ENCODE measurements at places on chromosomes 11 and 22.

- DNase-seq = no peak
These were observed 81.8 kb downstream of the SFI1 start for GRCh38 chr22:31578171-31578570.

GRCh38 chr11:87255589-87255988, 217.9 kb downstream of the TMEM135 start:
- no peak for DNase-seq

- DNase-seq = peak; percentile 35
These were observed 59.2 kb downstream of the SLC35F2 start for GRCh38 chr11:107799218-107799859.

DNA sequence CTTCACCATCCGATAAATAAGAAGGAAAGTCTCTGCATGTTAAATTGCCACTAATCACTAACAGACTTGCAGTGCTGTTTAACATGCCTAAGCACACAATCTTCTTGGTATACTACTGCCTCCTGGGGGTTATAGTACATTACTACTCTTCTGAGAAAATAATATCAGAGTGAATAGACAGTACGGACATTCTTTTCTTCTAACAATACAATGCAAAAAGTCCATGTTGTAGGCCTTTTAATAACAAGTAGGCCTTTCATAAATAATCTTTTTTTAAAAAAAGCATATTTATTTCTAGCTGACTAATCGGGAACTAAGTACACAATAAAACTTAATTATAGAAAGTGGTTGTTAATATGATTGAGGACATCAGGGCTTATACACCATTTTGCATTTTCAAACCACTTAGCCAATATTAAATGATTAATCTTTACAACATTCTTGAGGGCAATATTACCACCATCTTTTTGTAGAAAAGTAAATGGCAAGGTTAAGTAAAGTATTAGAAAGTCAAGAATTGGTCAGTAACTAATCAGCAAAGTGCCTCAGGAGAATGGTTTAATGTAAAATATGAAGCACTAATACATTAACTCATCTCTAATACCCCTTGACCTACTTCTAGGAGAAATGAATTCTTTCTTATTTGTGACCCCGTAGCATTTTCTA, 84.7 kb downstream of the TTC28 start:
- DNase-seq = no peak

DNA sequence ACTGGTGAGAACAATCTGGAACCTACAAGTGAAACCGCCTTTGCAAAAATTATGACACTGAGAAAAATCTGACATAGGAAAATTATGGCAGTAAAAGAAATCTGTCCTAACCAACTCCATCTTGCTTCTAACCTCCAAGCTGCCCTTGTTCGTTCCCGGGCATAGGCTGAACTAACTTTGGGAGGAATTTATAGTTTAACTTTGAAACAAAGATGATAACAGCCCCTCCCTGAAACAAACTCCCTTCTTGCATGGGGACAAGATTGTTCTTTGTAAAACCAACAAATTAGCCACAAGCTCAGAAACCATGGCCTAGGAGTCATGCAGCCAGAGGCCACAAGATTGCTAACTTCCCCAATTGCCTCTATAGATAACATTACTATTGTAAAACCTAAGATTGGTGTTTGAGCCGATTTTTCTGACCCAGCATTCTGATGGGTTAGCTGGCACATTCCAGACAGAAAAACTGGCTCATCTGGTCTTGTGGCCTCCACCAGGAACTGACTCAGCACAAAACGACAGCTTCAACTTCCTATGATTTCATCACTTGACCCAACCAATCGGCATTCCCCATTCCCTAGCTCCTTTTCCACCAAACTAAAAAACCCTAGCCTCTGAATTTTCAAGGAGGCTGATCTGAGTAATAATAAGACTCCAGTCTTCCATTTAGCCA, 3.6 kb upstream of the CCDC81 start:
- DNase-seq = no peak

- peak; percentile 33 for DNase-seq
These were observed 18.1 kb downstream of the MRGPRD start for GRCh38 chr11:68962527-68963250.

DNA sequence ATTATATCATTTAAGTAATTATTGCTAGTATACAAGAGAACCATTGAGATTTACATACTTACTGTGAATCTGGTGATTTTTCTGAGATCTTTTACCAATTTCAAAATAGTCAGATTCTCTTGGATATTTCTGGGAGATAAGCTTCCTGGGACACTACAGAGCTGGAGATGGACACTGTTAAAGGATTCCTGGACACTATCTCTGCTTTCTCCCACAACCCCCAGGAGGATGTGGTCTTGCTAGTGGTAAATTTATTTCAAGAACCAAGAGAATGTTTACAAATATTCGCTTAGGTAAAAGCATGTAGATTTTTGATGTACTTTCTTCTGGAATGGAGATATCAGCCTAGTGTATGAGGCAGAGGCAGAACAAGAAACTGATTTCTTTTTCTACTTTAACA, 12.9 kb downstream of the CCDC82 start:
- no peak for DNase-seq

DNA sequence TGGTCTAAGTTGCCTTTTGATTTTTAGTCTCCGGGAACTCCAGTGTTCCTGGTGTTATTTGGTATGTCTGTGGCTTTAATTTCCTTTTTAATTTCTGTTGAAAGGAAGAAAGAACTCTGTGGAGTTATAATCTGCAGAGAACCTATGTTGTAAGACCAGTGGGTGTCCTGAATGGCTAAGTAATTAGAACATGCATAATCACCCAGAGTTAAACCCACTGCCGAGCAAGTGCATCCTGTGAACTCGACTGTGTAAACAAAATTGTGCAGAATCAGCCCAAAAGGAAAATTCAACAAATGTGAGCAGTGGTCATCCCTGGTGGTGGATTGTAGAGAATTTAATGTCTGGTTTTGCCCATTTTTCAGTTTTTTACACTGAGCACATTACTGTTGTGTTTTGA, 162.5 kb downstream of the COMMD9 start:
- no peak for DNase-seq

DNA sequence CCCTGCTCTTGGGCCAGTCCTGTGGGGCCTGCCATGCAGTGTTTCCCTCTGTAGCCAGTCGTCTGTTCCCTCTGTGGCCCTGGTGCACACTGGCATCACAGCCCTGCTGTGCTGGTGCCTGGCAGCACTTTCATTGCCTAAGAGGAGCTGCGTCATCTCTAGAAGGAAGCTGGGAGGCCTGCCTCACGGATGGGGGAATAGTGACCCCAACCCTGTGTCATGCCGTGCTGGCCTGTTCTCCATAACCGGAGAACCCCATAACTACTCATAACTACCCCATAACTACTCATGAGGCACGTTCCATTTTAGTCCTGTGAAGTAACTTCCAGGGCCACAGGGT, 14.0 kb downstream of the RAB36 start:
- no peak for DNase-seq

GRCh38 chr11:65431451-65432099, 9.0 kb downstream of the NEAT1 start:
- peak; percentile 51 for DNase-seq

GRCh38 chr11:121581607-121582006, 128.8 kb upstream of the SORL1-AS1 start:
- no peak for DNase-seq

GRCh38 chr11:128219731-128220120, 367.6 kb downstream of the ETS1 start:
- DNase-seq = no peak

- no peak for DNase-seq
These were observed 1340.9 kb downstream of the TBC1D22A start for GRCh38 chr22:48103126-48103875.
